Activated CD8-positive, alpha-beta T cell treated with anti-CD3 and anti-CD28 coated beads, Interleukin-2, amount 10 ng/mL, durations not matched to agents 7 days and 5 days (primary cell): ENCODE measurements at places on chromosomes 4 and X. TPM values are rescaled to one million over a fixed set of nuclear protein-coding genes. Genes with fewer than 3 reads are reported as not detected.

PPP4R3C gene
- total RNA-seq, result not detected

COL25A1 gene
- total RNA-seq, result not detected

DNA sequence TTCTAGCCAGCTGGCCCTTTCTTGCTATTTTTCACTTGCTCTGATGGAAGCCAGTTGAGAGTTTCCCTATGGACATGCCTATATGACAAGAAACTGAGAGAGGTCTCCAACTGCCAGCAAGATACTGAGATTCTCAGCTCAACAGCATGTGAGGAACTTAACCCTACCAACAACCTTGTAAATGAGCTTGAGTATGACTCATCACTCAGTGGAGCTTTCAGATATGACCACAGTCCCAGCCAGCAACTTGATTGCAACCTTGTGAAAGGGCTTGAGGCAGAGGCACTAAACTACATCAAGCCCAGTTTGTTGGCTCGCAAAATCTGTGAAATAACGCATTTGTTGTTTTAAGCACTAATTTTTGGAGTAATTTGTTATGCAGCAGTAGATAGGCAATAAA lies 175.8 kb downstream of the COMMD8 start:
- DNase-seq, result no peak

DNA sequence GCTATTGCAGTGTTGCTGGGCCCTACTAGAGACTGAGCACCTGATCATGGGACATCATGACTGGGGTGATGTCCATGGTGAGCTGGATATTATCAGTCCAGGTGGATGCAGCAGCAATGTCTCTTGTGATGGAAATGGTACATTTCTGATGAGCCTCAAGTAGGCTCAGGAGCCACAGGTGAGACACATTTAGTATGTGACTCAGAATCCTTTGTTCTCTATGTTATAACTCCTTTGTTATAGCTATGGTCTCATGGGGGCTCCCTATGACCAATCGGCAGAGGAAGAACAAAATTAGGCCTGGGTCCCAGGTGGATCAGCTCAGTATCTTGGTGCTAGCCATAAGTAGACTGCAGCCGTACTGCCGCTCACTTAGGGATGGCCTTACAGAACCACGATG lies 107.9 kb upstream of the FAT1 start:
- DNase-seq, result no peak

DNA sequence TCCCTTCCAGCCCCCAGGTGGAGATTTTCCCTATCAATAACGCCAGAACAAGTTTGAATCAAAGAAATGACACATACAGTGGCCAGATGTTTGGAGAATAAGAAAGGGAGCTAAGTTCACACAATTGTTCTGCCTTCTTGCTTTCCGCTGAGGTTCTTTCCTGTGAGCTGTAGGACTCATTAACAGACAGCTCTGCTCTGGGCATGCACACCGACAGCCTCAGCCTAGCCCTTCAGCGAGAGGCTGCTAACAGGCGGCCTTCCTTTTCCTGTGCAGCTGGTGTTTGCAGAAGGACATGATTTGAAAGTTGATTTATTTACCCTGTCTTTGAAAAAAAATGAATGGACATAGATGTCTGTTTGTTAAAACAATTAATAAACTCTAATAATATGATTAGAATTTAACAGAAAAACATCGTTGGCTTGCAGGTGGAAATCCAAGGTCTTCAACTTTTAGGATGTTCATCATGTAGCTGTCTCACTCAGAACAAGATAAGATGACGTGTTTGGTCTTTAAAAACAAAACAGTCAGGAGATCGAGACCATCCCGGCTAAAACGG lies 183.3 kb downstream of the KDR start:
- peak; percentile 66 for DNase-seq

- DNase-seq, result no peak
These were observed 1528.3 kb upstream of the AGA start for GRCh38 chr4:178970433-178971140.

DNA sequence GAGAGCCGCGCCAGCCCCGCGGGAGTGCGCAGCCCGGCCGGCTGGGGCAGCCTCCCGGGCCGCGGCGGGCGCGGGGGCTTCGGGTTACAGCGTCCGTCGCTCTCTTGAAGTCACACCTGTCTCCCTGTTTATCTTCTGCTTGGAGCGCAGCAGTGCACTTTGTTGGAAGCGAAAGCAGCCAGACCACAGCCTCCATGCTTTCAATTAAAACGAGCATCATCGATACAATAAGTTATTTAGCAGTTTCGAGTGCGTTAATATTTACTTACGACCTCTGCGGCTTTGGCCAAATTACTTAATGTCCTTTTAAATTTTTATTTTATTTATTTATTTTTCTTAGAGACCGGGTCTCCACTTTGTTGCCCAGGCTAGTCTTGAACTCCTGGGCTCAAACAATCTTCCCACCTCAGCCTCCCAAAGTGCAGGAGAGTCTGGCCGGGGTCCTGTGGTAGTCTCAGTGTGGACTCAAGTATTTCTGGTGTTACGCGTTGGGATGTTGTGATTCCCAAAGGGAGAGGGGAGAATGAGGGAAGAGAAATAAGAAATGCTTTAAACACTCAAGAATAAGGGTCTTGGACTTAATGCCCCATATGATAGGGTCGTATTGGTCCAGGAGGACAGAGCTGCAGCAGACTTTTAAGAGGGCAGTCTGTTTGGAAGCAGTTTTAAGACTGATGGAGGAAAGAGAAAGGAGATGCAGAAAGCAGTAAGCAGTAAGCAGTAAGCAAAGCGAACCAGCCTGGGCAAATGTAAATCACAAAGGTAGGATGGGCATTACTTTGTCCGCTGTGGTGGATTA lies 504 bp upstream of the PDLIM3 start:
- DNase-seq, result no peak

- DNase-seq, result no peak
These were observed 14.1 kb upstream of the SYTL4 start for GRCh38 chrX:100745806-100746537.

DNA sequence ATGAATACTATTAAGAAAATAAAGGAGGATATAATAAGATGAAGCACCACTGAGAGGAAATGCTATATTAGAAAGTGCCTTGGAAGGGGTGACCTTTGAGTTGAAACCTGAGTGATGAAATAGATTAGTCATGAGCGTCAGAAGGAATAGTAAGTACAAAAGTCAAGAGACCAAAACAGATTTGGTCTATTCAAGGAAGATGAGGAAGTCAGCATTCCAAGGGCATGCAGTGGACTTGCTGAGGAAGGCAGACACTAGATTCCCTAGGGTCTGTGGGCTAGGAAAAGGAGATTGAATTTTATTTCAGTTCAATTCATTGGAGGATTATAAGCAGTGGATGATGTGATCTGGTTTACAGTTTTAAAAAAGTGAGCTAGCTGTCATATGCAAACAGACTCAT lies 73.0 kb upstream of the WDFY3 start:
- DNase-seq, result no peak

- DNase-seq, result peak; percentile 22
These were observed 977 bp upstream of the RBBP7 start for GRCh38 chrX:16870862-16871815.
